Eye (tissue), 1 donor: ENCODE measurements at places on chromosomes 6 and 20.

DNA sequence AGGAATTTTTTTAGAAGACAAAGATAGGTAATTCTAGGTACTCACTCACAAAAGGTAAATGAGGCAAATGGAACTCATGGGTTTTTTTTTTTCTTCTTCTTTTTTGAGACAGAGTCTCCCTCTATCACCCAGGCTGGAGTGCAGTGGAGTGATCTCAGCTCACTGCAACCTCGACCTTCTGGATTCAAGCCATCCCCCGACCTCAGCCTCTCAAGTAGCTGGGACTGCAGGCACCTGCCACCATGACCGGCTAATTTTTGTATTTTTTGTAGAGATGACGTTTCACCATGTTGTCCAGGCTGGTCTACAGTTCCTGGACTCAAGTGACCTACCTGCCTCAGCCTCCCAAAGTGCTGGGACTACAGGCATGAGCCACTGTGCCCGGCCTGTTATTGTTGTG, 126.1 kb downstream of the LRRC1 start:
- no peak for DNase-seq

GRCh38 chr6:47535316-47536225, 58.0 kb downstream of the CD2AP start:
- no peak for DNase-seq

GRCh38 chr20:53492212-53492611, 101.4 kb downstream of the ZNF217 start:
- DNase-seq = no peak

GRCh38 chr6:124260337-124260736, 456.7 kb downstream of the NKAIN2 start:
- DNase-seq = no peak

GRCh38 chr20:32528171-32528891, 56.8 kb downstream of the NOL4L start:
- DNase-seq = peak; percentile 81

- DNase-seq = no peak
Measured at GRCh38 chr6:13229205-13230085, 98.9 kb downstream of the TBC1D7 start.

GRCh38 chr6:71045296-71045695, 88.4 kb upstream of the B3GAT2 start:
- DNase-seq = no peak

DNA sequence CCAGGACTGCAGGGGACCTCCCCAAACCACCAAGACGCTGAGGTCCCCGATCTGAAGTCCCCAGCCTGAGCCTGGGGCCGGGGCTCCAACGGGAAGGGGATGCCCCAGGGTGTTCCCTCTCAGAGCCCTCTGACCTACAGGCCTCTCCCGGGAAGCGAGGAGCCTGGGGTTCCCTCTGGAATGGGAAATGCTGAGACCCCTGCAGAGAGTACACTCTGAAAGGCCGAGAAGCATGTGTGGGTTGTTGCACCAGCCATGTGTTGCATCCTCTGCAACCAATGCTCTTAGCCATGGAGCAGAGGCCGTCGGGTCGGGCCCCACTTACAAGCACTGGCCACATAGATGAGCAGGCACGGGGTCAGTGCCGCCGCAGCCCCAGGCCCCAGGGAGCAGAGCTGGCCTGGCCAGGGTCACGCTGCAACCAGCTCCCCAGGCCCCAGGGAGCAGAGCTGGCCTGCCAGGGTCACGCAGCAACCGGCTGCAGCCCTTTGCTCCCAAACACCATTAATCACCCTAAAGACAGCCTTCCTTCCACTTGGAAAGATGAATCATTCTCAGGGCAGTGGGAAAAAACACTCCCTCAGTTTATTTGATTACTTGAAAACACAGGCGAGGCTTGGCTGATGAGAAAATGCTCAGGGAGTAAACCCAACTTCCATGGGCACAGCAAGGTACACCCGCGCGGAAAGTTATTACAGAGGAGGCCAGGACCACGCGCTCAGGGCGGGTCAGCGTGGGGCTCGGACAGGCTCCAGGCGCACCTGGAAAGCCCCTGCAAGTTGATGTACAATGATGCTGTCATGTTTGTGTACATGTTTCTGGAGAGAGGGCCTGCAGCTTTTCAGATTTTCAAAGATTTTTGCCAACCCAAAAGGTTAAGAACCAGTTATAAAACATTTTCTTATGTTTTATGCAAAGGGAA, 78.0 kb upstream of the AFDN start:
- DNase-seq = no peak

GRCh38 chr6:25801436-25801835, 30.4 kb downstream of the SLC17A1 start:
- peak; percentile 5 for DNase-seq

GRCh38 chr6:81842254-81842653, 89.8 kb upstream of the TENT5A start:
- no peak for DNase-seq

DNA sequence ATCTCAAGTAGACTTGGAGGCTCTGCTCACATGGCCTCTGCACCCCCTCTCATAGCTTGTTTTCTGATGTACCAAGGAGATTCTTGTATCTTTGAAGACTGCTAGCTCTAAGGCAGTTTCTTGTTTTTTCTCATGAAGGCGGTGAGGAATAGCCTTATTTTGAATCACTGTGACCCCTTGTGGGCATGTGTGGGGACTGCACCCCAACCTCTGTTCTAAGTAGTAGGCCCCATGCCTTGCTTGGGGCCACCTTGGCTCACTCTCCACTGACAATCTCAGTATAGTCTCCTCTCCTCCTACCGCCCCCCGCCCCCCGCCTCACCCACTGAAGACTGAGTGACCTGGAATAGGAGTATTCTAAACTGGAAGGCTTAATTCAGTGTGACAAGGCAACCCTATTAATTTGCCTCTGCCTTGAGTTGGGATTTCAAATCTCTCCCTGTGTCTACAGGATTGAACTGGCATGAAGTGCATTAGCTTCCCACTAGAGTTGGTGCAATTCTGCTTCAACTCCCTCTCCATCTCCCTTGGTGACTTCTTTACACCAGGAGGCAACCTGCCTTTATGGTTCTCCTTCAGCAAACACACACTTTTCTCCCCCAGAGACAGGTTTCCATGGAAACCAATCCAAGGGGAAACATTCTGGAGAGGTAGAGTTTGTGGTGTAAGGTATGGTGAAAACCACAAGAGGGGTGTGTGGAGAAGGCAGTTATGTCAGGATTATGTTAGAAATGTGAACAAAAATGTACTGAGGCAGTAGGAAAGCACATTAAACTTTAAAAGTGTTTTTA, 75.4 kb upstream of the ECI2 start:
- DNase-seq = peak; percentile 81

- DNase-seq = no peak
Measured at GRCh38 chr6:41706876-41707564, 28.4 kb downstream of the TFEB start.

GRCh38 chr6:11076540-11076939, 17.1 kb upstream of the SMIM13 start:
- no peak for DNase-seq

GRCh38 chr6:53048431-53049195, 16.6 kb upstream of the FBXO9 start:
- no peak for DNase-seq

DNA sequence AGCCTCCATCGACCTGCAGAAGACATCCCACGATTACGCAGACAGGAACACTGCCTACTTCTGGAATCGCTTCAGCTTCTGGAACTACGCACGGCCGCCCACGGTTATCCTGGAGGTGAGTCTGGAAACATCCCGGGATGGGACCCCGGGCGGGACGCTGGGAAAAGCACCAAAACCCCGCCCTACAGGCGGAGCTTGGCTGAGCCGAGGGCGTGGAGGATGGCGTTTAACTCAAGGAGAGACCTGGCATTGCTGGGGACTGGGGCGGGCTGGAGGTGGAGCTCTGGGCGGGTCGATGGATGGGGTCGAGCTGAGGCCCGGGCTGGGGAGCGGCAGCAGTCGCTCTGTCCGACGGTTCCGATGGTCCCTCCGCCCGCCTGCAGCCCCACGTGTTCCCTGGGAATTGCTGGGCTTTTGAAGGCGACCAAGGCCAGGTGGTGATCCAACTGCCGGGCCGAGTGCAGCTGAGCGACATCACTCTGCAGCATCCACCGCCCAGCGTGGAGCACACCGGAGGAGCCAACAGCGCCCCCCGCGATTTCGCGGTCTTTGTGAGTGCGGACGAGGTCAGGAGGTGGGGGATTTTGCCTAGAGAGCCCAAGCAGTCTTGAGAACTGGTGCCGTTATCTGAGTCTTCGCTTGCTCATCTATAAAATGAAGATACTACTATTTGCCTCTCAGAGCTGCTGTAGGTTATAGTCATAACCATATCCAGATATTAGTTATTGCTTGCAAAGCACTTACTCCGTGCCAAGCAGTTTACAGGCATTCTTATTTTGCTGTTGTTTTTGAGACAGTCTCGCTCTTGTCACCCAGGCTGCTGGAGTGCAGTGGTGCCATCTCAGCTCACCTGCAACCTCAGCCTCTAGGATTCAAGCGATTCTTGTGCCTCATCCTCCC, 3.8 kb downstream of the SPAG4 start:
- peak; percentile 87 for DNase-seq

DNA sequence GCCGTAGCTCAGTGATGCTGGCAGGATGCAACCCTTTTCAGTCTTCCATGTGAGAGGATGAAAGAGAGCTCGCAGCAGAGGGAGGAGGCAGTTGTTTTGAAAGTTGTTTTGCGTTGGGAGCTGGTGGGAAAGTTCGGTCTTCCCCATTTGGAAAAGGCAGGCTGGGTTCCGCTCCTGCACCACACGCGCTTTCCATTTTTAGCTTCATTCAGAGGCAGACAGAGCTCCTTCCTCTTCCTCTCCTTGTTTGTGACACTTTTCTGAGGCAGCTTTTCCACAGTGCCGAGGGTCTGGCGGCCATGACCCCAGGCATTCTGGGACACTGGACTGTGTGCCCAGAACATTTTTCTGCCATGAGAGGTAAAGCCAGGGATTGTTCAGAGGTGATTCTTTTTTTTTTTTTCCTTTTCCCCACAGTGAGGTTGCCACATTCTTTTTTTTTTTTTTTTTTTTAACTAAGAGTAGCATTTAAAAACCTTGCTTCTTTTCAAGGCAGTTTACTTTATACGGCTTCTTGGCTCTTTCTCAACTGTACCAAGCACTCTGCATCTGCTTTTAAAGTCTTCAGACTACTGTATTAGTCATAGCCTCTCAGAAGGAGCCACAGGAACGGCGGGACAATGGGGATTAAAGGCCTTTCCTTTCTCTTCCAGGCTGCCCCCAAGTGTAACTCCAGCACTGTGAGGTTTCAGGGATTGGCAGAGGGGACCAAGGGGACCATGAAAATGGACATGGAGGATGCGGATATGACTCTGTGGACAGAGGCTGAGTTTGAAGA, 1.6 kb downstream of the PRDM1 start:
- DNase-seq = no peak

DNA sequence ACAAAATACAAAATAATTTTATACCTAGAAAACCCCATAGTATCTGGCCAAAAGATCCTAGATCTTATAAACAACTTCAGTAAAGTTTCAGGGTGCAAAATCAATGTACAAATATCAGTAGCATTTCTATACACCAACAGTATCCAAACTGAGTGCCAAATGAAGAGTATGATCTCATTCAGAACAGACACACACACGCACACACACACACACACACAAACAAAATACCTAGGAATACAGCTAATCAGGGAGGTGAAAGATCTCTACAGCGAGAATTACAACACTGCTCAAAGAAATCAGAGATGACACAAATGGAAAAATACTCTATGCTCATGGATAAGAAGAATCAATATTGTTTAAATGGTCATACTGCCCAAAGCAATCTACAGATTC, 49.2 kb downstream of the TOMM6 start:
- no peak for DNase-seq

GRCh38 chr20:10715035-10715434, 41.2 kb upstream of the JAG1 start:
- DNase-seq = no peak

DNA sequence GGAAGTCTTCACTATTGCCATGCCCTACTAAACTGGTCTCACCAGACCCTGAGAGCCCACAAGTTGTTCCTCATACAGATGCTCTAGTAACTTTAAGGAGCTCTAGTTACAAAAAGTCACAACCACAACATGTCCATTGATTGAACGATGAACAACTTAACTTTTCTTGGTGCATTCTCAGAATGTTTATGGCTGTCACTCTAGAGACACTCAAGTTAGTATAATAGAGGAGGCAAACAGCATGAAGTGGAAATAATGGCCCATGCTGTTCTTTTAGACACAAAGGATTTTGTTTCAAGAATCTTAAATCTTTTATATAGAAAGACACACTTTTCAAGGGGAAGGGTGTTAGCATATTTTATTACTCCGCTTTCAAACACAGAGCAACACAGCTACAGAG, 934.4 kb downstream of the HACE1 start:
- peak; percentile 1 for DNase-seq

- DNase-seq = no peak
Measured at GRCh38 chr6:13671548-13672127, 40.0 kb downstream of the RANBP9 start.

GRCh38 chr20:36819659-36820058, 46.1 kb upstream of the DSN1 start:
- no peak for DNase-seq

DNA sequence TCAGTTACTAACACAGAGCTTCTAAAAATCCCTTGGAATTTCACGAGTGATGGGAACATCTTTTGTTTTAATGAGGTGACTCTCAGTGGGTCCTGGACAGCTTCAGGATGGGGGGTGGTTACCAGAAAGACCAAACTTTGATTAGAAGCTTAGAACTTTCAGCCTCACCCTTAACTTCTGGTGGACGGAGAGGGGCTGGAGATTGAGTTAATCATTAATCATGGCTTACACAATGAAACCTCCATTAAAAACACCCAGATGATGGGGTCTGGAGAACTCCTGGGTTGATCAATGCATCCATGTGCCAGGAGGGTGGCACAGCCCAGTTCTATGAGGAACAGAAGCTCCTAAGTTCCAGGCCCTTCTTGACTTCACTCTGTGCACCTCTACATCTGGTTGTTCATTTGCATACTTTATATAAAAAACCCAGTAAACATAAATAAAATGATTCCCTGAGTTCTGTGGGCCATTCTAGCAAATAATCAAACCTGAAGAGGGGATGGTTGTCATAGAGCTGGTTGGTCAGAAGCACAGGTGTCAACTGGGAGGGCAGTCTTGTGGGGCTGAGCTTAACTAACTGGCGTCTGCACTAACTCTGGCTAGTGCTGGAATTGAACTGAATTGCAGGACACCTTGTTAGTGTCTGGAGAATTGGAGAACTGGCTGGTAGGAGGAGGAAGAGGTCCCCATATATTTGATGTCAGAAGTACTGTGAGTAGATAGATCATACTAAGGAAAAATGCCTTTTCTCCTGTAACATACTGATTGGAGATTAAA, 10.3 kb downstream of the RMND1 start:
- DNase-seq = no peak
